ENCODE measurements at places on chromosomes 4 and X.

DNA sequence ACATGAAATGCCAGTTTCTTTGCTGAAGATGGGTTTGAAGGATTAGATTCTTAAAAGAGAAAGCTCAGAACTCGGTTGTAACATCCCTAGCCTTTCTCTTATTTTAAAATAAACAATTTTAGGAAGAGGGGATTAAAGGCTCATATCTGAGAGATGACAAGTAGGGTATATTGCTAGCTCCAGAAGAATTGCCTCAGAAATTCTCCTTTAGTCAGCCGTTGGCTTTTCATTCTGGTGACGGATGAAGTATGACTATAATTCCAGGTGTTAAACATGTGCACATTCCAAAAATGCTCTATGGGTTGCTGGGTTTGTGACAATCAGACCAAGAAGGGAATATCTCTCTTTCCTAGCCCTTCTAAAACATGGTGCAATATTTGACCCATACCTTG, 17.8 kb downstream of the DKK2 start:
- DNase-seq = no peak

- no peak for DNase-seq
Observed at GRCh38 chrX:70240751-70241150, 6.3 kb downstream of the AWAT1 start.

DNA sequence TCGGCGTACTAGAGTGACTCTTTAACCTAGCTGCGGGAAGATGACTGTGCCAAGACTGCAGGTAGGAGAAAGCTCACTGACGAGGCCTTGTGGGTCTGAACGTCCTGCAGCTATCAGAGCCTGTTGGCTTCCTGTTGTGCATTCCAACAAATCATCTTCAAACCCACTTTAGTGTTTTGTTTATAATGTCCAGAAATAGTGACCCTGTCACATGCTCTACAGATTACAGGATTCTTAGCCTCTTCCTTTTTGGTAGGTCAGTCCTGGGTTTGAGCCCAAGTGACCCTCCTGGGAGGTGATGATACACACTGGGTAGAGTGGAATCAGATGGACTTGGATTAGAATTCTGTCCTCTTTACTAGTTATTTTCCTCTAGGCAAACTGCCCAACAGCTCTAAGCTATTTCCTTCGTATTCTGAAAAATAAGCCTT, 33.2 kb downstream of the HTT start:
- no peak for DNase-seq

GRCh38 chr4:52997132-52997416, 135.0 kb downstream of the RASL11B start:
- no peak for DNase-seq

GRCh38 chrX:131405497-131405896, 116.4 kb upstream of the IGSF1 start:
- no peak for DNase-seq

DNA sequence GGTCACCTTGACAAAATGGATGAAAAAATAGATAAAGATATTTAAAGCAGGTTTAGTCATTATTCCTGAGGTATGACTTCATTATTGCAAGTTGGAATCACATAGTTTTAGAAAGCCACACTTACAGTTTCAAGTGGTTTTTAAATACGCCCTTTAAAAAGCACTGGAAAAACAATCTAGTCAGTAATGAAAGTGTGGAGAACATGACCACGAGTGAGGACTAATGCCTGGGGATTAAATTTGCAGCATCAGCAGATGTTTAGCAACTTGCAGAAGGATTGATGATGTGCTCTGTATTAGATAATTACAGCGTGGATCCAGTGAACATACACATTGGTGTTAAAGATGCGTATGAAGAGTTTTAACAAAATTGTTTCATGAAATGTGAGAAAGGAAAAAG, 5.9 kb downstream of the SPARCL1 start:
- DNase-seq = no peak

- DNase-seq = no peak
Observed at GRCh38 chrX:152061557-152061956, 76.8 kb downstream of the MAGEA10 start.
